Stimulated activated CD8-positive, alpha-beta memory T cell treated with anti-CD3 and anti-CD28 coated beads, Interleukin-7, amount 100 ng/mL, for 1 hour (primary cell): ENCODE measurements at places on chromosomes 2 and 18.

DNA sequence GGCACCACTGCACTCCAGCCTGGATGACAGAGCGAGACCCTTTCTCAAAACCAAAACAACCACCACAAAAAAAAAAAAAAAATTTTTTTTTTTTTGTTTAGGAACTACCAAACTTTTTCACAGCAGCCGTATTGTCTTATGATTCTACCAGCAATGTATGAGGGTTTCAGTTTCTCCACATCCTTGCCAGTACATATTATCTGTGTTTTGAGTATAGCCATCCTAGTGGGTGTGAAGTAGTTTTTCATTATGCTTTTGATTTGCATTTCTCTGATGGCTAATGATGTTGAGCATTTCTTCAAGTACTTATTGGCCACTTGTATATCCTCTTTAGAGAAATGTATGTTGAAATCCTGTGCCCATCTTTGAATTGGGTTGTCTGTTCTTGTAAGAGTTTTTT is 51.7 kb downstream of the COX7A2L start:
- no peak for DNase-seq

GRCh38 chr2:69780921-69781320 is 39.0 kb downstream of the ANXA4 start:
- no peak for DNase-seq

DNA sequence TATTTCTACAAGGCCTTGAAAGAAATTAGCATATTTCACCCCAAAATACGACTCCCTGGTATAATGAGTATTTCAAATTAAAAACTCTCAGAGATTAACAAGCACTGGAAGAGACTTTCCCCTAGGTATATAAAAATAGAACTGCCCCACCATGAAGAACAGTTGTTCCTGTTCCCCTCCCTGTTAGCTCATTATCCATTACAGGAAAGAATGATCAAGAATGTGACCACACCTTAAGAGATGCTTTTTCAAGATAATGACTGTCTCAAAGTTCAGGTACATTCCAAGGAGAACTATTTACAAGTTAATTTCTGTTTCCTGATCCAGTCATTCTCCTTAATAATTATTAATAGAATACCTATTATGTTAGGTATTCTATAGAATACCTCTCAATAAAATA is 1220.6 kb upstream of the CDH2 start:
- no peak for DNase-seq

- DNase-seq = no peak
Observed at GRCh38 chr2:47599171-47599570, 183.8 kb upstream of the MSH6 start.

DNA sequence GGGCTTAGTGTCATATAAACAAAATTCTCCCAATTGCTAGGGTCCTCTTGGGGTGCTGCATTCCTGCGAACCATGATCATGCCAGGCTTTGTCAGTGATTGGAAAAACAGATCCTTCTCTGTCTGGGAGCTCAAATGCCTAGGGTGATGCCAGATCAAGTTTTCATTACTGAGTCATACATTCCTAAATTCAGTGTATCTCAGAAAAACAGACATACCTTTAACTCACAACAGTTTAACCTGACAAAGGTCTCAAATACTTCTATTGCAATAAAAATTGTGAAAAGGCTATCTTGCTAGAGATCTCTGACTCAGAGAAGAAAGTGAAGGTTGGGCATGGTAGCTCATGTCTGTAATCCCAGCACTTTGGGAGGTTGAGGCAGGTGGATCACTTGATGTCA is 86.9 kb downstream of the SH3YL1 start:
- DNase-seq = no peak

GRCh38 chr2:117832905-117833613 is 18.6 kb downstream of the DDX18 start:
- no peak for DNase-seq

DNA sequence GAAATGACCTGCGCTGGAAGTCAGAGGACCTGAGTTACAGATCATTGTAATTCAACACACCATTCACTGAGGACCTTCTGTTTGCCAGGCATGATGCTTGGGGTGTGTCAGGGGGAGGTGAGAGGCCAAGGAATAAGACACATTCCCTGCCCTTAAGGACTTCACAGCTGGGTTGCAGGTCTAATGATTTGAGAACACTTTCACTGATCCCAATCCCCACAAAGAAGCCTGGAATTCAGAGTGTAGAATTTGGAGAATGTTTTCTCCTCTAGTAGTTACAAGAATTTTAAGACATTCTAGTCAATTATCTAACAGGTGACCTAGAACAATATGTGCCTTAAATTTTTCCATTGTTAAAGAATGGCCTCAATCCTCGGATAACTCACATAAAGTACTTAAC is 322.4 kb downstream of the TNS1 start:
- DNase-seq = no peak

GRCh38 chr2:11388262-11389051 is 44.0 kb upstream of the ROCK2 start:
- no peak for DNase-seq

GRCh38 chr18:48605408-48605845 is 66.6 kb downstream of the CTIF start:
- DNase-seq = no peak

- no peak for DNase-seq
Observed at GRCh38 chr2:238947920-238948710, 100.2 kb downstream of the TWIST2 start.

DNA sequence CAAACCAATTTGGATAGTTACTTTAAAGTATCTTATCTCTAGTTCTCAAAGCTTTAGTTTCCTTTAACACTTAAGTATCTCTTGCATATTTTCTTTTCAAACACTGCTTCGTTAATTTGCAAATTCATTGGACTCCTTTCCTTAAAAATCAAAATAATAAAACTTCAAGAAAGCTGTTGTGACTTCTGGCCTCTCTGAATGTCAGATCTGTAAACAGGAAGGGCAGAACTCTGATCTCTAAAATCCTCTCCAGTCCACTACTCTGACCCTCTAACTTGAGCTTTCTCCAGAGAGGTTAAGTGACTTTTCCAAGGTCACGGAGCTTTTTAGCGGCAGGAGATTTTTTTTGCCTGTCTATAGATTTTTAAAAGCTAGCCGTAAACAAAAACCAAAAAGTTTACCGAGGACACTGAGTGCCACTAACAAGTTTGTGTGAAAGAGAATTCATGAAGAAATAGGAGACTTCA is 155.5 kb downstream of the TGIF1 start:
- DNase-seq = no peak

GRCh38 chr2:236764716-236765115 is 195.1 kb downstream of the ACKR3 start:
- no peak for DNase-seq

GRCh38 chr2:180787330-180787729 is 193.1 kb upstream of the UBE2E3 start:
- DNase-seq = no peak

DNA sequence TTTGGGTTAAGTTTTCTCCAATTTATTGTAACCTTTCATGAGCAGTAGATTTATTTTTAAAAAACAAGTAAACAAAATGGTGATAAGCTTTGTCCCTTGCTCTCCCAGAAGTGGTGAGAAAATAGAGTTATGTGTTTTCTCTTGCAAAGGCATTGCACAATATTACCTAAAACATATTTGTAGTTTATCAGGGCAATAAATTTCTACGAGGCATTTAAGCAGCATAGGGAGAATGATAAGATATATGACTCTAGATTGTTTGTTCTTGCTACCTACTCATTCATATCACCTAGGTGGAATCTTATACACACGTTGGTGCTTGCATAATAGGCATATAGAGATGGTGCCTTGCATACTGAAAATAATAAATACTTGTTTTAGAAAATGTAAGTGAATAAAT is 201.7 kb downstream of the MYO1B start:
- no peak for DNase-seq

DNA sequence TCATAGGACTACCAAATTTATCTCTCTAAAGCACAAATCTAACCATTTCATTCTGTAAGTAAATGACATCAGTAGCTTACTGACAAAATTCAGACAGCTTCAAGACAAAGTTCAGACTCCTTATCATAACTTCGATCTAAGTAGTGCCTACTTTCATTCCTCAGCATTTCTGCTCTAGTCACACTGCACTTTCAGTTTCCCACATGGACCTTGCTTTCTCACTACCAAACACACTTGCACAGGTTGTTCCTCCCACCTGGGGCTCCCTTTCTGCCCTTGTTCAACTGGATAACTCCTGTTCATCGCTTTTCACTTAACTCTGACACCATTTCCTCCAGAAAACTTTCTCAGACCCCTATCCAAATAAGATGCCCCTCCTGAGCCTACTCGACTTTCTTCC is 22.1 kb upstream of the CCDC150 start:
- no peak for DNase-seq

GRCh38 chr18:57771193-57771592 is 31.9 kb downstream of the ATP8B1 start:
- DNase-seq = no peak

DNA sequence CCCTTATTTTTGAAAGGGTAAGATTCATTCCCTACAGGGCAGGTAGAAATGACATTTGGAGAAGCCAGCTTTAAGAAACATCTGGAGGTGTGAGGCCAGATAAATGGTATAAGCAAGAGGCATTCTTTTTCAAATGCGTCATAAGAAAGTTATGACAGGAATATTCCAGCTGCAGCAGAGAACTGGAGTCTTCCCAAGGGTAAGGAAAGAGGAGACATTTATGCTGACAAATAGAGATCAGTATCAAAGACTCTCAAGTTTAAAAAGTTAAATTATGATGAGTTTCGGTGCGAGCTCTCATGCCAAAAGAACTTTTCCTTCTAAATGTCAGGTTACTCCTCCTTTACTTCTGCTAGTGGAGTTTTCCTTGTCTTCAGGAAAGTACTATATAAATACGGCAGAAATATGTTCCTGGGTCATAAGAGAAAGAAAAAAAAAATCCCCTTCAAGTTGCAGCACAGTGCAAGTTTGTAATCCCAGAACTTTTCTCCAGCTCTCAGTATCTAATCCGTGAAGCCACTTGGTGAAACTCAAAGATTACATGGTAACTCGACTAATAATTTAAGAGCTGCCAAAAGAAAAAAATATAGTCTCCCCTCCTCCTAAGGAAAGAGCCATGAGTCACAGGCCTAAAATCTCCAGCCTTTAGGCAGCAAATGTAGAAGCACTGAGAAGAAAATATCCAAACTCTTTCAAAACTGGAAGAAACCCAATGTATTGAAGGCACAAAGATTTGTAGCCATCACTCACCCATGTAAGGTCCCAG is 428.1 kb downstream of the MEIS1 start:
- no peak for DNase-seq

GRCh38 chr2:38146907-38147307 is 71.0 kb upstream of the CYP1B1 start:
- DNase-seq = no peak

- no peak for DNase-seq
Observed at GRCh38 chr2:69116438-69116837, 103.5 kb downstream of the ANTXR1 start.

DNA sequence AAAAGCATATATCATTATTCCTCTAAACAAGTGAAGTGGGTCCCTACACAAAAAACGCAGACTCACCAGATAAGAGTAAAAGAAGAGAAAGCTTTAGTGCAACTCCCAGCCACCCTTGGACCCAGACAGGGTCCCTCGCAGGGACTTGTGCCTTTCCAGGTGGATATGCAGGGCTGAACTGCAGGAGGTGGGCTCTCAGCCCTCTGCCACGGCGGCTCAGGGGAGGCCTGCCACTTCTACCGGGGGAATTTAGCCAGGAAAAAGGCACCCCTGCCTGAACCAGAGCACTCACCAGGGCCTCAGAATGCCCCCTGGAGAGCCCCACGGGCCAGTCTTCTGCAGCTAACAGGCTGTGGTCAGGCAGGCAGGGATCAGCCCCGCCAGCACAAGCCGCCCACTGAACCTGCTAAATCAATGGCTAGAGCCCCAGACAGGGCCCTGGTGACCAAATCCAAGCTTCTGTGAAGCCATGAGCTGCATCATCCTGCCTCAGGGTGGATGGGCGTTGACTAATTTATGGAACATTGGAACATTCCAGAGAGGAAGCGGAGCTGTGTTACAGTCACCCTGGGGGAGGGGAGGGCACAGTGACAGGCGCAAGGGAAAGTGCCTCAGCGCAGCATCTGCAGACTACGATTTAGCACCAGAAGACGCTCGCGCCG is 209.3 kb downstream of the EIPR1 start:
- DNase-seq = no peak

DNA sequence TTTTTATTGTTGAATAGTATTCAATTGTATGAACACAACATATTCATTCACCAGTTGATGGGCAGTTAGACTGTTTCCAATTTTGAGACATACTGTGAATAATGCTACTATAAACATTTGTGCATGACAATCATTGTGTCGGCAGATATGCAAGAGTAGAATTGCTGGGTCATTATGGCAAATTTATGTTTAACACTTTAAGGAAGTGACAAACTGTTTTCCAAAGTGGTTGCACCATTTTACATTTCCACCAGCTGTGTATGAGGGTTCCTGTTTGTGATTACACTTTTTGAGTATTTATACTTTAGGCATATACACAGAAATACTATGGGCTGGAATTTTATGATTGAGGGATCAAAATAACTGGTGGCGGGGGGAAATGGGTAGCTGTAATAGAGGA is 61.2 kb downstream of the MAP4K3 start:
- DNase-seq = no peak

DNA sequence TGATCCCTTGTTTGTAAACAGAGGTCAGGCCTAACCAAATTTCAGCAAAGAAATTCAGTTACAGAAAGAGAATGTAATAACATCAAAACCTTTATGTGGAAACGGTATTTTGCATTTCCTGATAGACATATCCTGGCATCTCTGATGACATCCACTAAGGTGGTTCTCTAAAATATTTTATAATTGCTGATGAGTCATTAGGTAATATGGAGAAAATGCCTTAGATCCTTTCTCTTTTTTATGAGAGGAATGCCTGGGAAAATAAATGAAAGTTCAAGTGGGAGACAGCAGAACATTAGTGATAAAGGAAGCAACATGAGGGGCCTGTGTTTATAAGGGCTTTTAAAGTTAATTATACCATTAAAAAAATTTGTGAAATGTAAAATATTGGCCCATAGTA is 72.6 kb downstream of the PLCL1 start:
- no peak for DNase-seq

GRCh38 chr2:23427976-23428375 is 43.0 kb downstream of the KLHL29 start:
- no peak for DNase-seq

DNA sequence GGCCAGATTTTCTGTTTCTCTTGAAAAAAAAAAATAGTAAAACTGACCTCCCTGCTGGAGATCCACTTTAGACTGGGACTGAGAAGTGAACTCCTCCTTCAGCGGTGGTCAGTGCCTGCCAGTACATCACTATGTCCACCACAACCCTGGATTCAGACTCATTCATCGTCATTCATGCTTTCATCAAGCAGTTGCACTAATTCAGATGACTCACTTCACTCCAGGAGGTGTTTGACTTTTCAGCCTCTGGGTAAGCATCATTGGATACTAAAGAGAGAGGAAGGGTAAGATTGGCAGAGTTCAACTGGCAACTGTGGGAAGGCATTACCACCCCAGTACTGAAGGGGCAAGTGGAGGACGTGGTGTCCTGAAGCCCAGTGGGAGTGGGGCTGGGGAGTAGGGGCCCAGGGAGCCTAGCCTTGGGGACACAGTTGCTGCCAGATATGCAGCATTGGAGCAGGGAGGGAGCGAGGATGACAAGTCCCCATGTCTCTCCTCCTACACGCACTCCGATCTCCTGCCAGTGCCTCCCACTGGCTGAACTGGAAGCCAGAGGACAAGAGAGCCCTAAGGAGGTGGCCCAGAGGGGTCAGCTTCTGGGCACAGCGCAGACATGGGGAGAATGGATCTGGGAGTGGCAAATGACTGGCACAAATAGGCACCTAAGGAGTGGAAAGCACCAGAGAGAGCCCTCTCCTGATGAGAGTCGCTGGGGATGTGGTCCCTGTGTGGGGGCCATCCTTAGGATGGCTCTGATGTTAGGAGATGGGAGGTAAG is 111.1 kb downstream of the TGFA start:
- no peak for DNase-seq
